ENCODE measurements at places on chromosomes 2 and 18. TPM values are rescaled to one million over a fixed set of nuclear protein-coding genes. Genes with fewer than 3 reads are reported as not detected.

CD207 gene
- total RNA-seq, result not detected

EVX2 gene
- total RNA-seq, result not detected

TUBB8B gene
- not detected for total RNA-seq

RBM44 gene
- total RNA-seq, result 8.5 TPM

ZNG1B gene
- 1.3 TPM for total RNA-seq

KCNJ3 gene
- 1.5 TPM for total RNA-seq

SCN7A gene
- 2.9 TPM for total RNA-seq

MYO5B gene
- 0.21 TPM for total RNA-seq

IL1RL2 gene
- total RNA-seq, result not detected

SNORC gene
- total RNA-seq, result not detected

G6PC2 gene
- total RNA-seq, result not detected

PSMA8 gene
- total RNA-seq, result not detected

ACTG2 gene
- 134 TPM for total RNA-seq

SATB2 gene
- 1.2 TPM for total RNA-seq

SLC4A3 gene
- total RNA-seq, result 1.8 TPM

TMEM37 gene
- 2.3 TPM for total RNA-seq

TRIM43 gene
- not detected for total RNA-seq

LAMA1 gene
- not detected for total RNA-seq

LIPG gene
- total RNA-seq, result 1.6 TPM
